ENCODE measurements at places on chromosomes 12 and 14. TPM values are rescaled to one million over a fixed set of nuclear protein-coding genes. Genes with fewer than 3 reads are reported as not detected.
A peak's percentile ranks its signal among the peaks of the same experiment; 100 is the strongest.

DNA sequence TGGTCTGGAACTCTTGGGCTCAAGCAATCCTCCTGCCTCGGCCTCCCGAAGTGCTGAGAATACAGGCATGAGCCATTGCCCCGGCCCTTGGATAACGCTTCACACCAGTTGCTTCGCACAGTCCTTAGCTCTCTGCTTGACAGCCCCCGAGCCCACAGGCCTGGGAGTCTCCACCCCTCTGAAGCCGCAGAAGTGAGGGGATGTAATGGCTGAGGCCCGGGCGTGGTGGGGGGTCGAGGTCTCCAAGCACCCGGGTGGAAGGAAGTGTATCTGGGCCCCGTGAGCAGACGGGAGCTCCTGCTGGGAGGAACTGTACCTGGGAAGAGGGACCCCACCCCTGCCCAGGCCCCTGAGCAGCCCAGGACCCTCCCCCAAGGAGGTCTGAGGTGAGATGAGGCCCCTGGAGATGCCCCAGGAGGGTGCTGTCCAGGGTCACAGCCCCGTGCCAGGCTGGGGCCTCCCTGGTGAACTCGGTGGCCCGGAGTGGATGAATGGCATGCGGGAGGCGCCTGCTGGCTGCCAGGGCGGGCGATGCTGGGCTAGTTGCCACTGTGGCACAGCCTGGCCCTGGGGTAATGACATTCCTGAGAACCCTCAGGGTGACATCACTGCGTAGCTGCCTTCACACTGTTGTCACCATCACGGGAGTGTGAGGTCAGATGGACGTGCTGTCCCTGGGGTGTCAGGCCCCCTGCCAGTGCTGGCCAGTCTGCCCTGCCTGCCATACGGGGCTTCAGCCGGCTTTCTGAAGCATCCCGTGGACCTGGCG lies 48.9 kb downstream of the KIF26A start:
- DNase-seq = no peak

DNA sequence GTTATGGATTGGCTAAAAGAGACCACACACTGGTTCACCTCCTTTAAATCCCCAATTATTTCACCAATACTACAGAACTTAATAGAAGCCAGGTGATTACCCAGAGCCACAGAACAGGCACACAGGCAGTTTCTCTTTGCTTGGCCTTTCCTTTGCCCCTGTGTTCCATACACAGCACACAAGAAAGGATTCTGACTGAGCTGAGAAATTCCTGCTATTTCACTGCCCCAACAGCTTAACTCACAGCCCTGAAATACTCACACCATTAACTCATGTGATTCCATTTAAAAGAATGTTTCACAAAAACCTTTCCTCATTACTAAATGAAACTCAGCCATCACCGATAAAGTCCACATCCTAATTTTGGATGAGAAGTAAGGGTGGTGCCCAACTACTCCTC lies 133.6 kb downstream of the MED13L start:
- DNase-seq = peak; percentile 55

DNA sequence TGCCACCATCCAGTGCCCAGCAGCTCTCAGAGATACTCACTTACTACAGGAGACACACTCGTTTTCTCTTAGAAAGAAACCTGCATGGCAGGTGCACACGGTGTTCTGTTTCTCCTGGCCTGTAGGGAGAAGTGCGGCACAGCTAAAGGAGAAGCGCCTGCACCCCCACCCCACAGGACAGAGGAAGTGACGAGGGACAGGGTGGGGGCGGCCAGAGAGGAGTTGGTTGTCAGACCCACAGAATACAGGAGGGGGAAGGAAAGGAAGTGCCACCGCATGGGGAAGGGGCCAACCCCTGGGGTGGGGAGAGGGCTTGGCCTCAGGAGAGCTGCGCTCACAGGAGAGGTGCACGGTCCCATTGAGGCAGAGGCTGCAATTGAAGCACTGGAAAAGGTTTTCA lies 8.8 kb downstream of the TNFRSF1A start:
- DNase-seq = no peak

DNA sequence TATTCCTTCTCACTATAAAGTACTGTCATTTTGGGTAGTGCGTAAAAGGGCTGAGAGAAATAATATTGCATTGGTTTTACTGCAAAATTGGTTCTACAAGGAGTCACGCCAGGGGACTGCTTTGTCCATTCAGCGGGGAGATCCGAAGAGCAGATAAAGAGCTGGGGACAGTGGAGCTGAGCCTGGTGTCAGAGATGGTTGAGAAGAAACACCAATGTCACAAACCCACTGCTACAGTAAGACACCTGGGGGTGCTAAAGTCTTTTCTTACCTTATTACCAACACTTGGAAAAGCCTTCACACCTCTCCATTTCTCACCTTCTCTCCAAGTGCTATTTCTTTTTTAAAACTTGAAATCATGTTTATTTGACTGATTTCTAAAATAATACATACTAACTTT lies 14.1 kb downstream of the IL31 start:
- DNase-seq = no peak

- DNase-seq = no peak
These were observed 52.7 kb downstream of the PLBD1 start for GRCh38 chr12:14514946-14515345.

DNA sequence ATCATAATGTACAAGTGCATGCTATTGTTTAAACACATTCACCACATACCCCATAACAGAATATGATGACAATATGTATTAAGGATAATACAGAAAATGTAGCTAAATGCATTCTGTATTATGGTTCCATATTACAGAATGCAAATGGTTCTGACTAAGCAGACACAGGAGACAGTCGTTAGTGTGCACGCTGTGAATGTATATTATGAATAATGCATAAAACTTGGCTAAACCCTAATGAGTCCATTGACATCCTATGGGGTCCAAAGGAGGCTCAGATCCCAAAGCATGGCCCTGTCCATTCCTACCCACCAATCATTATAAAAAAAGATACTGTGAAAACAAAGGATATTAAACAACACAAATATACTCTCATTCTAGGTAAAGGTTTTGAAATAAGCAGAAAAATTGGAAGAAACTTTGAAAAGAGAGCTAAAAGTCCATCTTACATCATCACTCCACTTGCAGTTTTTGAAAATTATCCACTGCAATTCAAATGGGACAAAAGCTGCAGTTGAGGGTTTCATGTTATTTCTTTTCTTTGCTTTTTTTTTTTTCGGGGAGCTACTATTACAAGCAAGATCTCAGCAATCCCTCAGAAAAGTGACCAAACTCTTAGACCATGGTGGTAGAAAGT lies 415.1 kb downstream of the BCAT1 start:
- DNase-seq = no peak

GRCh38 chr12:10130042-10130441 lies at the start of gene CLEC7A:
TSS of gene CLEC7A (minus strand) at chr12:10130199. CDS start at chr12:10130082, 117 bp downstream.
- no peak for DNase-seq

GRCh38 chr12:50765095-50765911 lies 1.4 kb downstream of the ATF1 start:
- DNase-seq = peak; percentile 56

- peak; percentile 59 for DNase-seq
These were observed 7.8 kb upstream of the DTX1 start for GRCh38 chr12:113048716-113049127.

DNA sequence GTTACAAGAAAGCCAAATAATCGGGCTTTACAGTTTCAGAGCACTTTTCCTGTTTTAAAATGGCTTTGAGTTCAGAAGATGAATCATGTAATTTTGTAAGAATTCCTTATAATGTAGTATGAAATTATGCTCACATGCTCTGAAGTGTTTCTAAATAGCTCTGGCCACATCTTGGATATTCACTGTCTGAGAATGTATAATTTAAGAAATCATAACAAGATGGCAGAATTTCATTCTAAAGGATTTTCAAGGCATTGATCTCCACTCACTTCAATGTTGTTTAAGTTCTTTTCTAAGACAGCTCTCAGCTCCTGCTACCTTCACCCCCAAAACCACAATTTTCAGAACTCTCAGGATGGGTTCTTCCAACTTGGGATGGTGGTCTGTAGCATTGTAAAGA lies 180.1 kb downstream of the DACT1 start:
- no peak for DNase-seq

GRCh38 chr14:88437658-88438057 lies 52.2 kb downstream of the SPATA7 start:
- DNase-seq = no peak

DNA sequence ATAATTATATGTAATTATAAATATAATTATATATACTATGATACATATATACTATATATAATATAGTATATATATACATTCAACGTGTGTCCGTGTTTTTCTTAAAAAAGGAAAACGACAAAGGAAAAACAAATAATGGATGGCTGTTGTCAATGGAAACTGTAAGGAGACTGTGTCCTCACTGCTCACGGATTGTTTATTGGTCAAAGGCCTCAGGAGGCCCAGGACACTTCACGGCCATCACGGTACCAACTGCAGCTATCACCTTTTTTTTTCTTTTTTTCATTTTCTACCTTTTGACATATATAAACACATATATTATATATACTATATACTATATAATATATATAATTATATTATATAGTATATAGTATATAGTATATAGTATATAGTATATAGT lies 113.4 kb downstream of the SPTSSA start:
- no peak for DNase-seq

DNA sequence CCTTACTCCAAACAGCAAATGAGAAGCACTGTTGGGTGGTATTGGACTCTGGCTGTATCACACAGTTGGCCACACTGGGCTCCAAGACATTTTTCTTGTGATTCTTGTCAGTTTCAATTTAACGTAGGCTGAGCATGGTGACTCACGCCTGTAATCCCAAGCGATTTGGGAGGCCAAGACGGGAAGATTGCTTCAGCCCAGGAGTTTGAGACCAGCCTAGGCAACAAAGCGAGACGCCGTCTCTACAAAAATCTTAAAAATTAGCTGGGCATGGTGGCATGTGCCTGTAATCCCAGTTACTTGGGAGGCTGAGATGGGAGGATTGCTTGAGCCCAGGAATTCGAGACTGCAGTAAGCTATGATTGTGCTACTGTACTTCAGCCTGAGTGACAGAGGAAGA lies 35.3 kb upstream of the PLEKHD1 start:
- no peak for DNase-seq

DNA sequence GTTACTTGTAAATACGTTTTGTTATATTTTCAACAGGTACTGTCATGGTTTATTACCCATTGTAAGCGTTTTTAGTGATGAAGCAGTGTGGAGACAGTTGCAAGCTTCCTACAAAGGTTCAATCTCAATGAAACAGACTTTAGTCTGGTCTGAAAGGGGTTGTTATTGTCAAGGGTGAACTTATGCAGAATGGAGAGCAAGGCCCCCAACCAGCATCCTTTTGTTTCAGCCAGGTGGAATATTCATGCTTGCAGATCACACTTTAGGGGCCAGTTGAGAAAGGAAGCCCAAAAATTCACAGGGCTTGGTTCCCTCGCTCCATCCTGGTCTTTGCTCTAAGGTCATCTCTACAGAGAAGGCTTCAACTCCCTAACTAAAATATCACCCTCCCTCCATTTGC lies 103.7 kb downstream of the PRICKLE1 start:
- DNase-seq = no peak

GRCh38 chr14:101075025-101075800 lies 171.7 kb upstream of the RTL1 start:
- no peak for DNase-seq

DNA sequence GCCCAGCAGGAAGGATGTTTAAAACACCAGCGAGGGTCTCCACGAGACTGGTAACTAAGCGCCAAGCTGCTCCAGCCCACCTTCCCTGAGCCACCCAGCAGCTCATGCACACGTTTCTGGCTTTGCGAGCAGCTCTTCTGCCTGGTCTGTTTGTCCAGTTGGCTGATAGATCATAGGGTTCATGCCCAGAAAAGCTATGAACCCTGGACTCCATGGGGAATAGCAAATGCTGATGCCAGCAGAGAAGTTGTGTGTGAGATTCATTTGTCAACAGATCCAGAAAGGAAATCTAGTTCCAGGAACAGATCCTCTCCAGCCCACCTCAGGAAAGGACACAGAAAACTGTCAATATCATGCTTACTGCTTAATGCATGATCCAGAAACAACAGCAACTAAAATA lies 28.2 kb upstream of the RIMBP2 start:
- no peak for DNase-seq

DNA sequence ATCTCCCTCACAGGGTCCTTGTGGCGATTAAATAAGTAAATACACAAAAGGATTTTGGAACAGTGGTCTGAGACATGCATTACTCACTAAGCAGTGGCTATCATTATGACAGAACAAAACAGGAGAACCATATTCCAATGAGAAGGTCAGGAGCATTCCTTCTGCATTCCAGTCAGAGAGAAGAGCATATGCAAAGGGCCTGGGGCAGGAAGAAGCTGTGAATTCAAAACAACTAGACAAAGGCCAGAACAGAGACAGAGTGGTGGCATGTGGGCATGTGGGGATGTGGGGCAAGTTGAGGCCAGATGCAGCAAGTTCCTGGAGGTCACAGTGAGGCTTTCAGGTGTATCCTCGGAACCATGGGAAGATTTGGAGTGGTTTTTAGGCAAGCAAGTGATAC lies 70.1 kb upstream of the VRK1 start:
- no peak for DNase-seq

DNA sequence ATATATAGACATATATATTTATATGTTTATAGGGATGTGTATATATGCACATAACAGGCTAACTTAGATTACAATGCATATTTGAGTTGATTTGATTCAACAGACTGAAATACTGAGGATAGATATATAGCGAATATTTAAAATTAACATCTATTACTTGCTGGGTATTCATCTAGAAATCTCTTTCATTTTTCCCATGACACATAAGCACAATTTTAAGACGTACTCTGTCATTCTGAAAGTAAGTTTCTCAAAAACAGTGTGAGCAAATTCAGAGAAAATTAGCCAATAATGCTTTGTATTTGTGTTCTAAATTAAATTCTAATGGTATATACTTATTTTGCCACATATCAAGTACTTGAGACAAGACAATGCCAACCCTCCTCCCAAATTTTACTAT lies 907.5 kb upstream of the MDGA2 start:
- DNase-seq = no peak

GRCh38 chr12:57541001-57541400 lies 6.0 kb downstream of the DCTN2 start:
- DNase-seq = no peak

DNA sequence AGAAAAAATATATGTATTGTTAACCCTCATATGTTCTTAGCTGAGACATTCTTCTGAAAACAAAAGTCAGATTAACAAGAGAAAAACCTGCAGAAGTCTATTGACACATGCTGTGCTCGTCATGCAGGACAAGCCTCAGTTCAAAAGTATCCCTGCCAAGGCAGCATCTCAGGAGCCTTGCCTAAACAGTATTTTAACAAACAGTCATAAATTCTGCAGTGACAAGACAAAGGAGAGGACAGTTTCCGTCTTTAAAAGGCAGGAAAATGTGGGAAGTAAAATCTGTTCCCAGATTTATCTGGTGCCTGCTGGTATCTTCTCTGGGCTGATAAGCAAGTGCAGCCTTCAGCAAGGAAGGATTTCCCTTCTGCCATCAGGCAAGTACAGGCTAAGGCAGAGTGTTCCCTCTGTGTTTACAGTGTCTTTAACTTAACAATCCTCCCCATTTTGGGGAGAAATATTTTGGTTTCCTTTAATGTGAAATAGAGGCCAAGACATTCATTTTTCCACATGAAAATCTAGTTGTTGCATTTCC lies 480.2 kb upstream of the CCDC196 start:
- no peak for DNase-seq

GRCh38 chr12:114938487-114939210 lies 254.7 kb upstream of the TBX3 start:
- no peak for DNase-seq

PTHLH gene
- 0.84 TPM for total RNA-seq

CLEC2A gene
- not detected for total RNA-seq

CCDC177 gene
- total RNA-seq = not detected

MANSC1 gene
- total RNA-seq = 8.1 TPM

PLEKHG7 gene
- total RNA-seq = not detected

Data from HFFc6 (cell line).